ENCODE measurements at places on chromosomes 1 and 21.
A peak's percentile ranks its signal among the peaks of the same experiment; 100 is the strongest.

DNA sequence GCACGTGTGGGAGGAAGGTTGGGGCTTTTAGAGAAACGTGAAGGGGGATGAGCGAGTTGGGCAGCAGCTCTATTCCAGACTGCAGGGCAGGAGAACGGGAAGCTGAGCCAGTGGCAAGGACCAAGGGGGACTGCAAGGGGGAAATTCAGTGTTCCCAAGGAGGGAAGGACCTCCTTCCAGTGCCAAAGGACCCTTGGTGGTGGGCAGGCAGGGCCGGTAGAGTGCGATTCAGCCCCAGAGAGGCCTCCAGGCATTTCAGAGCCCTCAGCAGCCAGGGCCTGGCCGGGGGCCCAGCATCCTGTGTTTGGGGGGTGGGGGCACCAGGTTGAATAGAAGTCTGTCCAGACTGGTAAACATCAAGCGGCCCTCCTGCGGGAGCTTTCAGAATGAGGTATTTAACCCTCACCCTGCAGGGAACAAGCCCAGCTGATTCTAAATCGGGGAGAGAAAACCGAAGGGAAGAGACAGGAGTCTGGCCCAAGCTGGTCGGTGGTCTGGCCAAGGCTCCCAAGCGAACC is 2.3 kb downstream of the COL9A2 start:
- no peak for DNase-seq

- DNase-seq: no peak
Observed at GRCh38 chr21:45768740-45769048, 125.2 kb downstream of the PCBP3 start.

DNA sequence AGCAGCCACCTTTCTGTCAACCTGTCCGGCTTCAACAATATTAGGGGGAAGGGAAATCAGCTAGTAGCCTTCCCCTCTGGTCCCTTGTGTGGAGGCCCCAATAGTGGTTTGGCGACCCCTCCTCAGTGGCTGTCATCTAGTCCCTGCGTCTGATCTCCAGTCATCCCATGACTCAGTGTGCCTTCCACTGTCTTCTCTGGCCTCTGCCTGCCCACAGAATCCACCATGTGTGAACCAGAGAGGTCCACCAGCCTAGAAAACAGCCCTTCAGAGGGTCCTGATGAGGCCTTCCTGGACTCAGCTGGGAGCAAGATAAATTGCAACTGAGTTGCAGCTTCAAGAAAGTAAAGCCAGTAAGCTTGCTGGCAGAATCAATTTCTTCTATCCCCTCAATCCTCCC is 3.8 kb upstream of the ATXN7L2 start:
- no peak for DNase-seq

DNA sequence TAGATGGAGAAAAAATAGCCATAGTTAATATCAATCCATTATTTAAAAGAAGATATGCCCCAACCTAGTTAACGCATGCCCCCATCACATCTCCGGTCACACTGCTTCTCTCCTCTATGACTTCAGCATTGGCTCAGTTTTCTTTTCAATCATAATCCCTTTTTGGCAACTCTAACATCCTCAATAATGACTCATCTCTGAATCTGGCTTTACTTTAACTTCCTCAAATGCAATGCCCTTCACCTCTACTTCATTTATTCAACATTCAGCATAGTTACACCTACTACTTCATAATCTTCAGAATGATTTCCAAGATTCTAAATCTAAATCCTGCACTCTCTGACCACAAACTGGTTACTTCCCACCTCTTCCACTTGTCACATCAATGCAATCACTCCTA is 417.3 kb downstream of the USH2A start:
- DNase-seq: no peak

- DNase-seq: no peak
Observed at GRCh38 chr1:238061967-238062613, 171.4 kb upstream of the ZP4 start.

DNA sequence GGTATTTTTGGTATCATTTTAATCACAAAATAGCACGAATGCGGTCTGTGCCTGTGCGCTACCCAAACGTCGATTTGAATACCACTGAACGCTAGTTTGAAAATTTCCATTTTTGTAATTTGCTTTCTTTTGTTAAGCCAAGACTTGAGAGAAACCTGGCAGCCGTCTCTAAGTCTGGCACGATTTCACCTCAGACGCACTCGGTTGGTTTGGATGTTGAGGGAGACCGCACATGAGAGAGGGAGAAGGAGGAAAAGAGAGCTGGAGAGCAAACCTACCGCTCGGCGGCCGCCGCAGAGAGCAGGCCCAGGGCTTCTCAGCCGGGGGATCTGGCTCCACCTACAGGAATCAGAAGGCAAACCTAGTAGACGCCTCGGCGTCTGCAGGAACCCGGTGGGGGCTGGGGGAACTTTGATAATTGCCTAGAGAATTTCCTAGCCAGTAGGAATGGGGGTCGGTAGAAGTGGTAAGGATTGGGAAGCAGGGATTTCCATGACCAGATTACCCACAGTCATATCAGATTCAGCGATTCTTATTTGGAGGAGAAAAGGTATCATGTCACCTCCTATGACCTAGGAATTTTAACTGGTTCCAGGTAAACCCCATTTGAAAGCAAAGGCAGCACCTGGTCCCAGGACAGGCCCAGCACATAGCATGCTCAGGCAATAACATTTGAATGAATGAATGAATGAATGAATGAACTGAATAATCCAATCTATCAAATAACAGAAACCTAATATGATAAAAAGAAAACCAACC is 83.2 kb downstream of the TM2D1 start:
- peak; percentile 13 for DNase-seq

- DNase-seq: no peak
Observed at GRCh38 chr1:14768582-14769304, 170.3 kb downstream of the KAZN start.

DNA sequence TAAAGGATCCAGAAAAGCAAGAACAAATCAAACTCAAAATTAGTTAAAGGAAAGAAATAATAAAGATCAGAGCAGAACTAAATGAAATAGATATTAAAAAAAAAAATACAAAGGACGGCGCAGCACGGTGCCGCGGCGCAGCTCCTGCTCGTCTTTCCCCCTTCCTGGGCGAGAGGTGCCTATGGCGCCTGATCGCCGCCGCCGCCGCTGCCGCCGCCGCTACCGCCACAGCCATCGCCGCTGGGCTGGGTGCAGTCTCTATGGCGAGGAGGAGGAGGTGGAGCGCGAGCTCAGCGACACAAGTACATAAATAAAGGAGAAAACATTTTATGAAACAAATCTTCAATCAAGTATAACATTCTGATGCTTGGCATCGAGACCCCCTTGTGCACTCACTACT is 77.6 kb upstream of the VANGL1 start:
- DNase-seq: no peak

- no peak for DNase-seq
Observed at GRCh38 chr1:196007763-196008162, 600.5 kb downstream of the KCNT2 start.

DNA sequence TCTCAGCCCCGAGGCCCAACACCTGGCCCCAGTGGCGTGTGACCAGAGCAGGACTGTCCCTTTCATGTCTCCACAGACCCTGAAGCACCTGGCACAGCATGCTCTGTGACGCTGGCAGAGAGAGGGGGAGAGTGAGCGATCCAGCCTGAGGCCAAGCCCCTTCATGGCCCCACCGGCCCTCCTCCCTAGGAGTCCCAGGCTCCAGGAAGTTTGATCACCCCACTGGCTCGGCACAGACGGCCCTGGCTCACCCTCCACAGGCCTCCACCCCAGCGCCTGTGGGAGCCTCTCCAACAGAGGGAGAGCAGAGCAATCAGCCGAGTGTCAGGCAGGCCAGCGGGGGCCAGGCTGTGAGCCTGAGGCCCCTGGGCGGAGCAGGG is 11.0 kb downstream of the SH3BGRL3 start:
- DNase-seq: no peak

- no peak for DNase-seq
Observed at GRCh38 chr1:99635664-99636063, 10.2 kb upstream of the PALMD start.

- DNase-seq: no peak
Observed at GRCh38 chr21:32921632-32922230, 104.0 kb upstream of the OLIG2 start.

GRCh38 chr1:3034728-3035562 is 13.7 kb downstream of the ACTRT2 start:
- DNase-seq: no peak

DNA sequence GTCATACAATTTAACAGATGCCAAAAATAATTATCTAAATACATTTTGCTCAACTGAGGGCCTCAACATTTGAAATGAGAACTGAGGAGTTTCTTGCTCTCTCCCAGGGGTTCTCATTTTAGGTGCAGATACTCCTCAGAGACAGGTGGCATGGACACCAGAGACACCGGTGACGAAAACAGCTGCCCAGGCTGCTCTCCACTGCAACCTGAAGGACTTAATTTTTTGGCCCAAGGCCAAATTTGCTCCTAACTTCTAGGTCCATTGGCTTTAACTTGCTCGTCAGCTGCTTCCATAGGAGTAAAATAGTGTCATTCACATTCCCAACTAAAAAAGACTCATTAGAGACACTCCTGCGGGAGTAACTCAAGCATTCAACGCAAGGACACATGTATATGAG is 87.0 kb downstream of the NRIP1 start:
- DNase-seq: no peak

DNA sequence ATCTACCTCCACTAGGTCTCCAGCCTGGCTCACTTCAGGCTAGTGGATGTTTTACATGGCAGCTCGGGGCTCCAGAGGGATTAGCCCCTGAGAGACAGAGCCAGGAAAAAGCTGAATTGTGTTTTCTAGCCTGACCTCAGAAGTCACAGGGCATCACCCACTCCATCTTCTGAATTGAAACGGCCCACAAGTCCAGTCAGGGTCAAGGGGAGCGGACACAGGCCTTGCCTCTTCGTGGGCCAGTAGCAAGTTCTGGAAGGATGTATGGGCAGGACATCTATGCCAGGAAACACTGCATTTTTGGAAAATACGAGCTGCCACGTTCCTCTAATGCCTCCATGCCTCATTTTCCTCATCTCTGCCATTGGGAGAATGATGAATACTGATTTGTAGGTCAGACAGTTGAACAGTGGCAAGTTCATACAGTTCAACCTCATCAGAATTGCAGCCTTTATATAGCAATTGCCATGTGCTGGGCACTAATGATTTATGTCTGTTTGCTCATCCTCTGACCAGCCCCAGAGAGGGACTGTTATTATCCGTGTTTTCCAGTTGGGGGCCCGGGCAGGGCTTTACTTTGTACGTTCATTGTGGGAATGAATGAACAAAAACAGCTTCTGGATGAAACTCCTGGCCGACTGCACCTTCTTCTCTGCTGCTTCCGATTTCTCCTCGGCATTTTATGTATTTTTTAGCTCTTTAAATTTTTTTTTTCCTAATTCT is 23.2 kb upstream of the PCBP3 start:
- DNase-seq: no peak

DNA sequence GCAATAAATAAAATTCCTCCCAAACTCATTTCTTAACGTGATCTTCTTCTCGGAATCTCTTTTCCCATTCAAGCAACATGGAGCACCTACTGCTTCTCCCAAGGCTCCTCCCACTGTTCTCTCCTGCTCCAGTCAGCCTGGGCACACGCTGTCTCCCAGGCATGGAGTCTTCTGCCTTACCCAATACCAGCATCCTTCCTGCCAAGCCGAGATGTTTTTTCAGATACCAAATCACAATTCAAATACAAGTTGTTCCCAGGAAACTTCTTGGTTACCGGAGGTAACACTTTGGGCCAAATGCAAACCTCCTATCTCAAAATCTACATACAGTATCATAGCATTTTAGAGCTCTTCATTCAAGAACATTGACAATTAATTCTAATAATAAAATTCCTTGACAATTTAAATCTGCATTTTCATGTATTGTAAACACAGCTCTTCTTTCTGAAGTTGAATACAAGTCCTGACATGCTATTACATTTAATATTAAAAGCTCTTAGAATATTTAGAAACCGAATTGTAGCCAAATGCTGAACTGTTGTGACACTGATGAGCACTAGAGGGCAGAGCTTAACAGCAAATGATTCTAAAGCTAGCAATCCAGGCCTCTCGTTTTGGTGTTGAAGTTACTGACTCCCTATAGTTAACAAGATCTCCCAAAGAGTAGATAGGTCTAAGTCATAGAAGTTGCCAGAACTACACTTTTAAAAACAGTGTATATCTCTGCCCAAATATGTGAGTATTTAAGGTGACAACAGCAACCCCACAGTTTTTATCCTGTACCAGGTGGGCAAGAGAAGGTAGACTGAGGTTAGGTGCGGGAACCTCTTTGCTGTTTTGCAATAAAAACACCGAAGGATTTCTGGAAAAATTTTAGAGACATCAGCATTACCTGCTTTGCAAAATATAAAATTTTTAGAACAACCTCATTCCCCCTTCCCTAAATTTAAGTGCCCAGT is 52.3 kb downstream of the BCAR3 start:
- DNase-seq: no peak

GRCh38 chr1:84971957-84972356 is 25.0 kb downstream of the MCOLN2 start:
- no peak for DNase-seq

DNA sequence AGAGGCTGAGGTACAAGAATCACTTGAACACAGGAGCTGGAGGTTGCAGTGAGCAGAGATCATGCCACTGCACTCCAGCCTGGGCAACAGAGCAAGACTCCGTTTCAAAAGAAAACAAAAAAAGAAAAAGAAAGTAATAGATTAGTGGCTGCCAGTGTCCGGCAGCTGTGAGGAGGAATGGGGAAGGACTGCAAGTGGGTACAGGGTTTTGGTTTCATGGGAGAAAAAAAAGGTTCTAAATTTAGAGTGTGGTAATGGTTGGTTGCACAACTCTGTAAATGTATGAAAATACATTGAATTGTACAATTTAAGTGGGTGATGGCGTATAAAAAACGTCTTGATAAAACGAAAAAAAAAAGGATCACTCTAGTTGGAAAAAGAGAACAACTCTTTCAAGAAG is 6.7 kb downstream of the TAF1A start:
- no peak for DNase-seq

DNA sequence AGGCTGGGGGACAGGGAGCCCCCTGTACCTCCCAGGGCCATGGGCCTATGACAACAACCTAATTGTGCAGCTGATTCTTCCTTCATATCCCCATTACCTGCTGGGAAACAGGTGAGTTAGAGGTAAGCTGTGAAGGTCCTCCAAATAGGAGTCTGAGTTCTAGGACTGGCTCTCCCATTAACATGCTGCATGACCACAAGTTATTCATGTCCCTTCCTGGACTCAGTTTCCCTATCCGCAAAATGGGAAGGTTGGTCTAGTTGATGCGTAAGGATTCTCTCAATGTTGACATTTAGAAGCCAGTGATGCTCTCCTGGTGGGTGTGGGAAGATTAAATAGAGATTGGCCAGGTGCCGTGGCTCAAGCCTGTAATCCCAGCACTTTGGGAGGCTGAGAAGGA is 4.1 kb downstream of the ZNF683 start:
- DNase-seq: no peak

GRCh38 chr1:67441183-67441582 is 11.0 kb upstream of the SERBP1 start:
- no peak for DNase-seq

- no peak for DNase-seq
Observed at GRCh38 chr1:167774710-167775109, 52.9 kb downstream of the MPZL1 start.

DNA sequence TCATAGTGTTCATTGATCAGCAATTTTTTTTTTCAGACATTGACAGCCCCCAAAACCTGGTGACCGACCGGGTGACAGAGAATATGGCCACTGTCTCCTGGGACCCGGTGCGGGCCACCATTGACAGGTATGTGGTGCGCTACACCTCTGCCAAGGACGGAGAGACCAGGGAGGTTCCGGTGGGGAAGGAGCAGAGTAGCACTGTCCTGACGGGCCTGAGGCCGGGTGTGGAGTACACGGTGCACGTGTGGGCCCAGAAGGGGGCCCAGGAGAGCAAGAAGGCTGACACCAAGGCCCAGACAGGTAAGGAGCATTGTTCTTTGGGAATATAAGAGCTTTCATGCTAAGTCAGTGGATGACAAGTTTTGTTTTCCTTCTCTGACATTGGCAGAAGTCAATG is 49.3 kb downstream of the TNN start:
- DNase-seq: no peak
